ENCODE measurements at places on chromosomes 1 and 21.

DNA sequence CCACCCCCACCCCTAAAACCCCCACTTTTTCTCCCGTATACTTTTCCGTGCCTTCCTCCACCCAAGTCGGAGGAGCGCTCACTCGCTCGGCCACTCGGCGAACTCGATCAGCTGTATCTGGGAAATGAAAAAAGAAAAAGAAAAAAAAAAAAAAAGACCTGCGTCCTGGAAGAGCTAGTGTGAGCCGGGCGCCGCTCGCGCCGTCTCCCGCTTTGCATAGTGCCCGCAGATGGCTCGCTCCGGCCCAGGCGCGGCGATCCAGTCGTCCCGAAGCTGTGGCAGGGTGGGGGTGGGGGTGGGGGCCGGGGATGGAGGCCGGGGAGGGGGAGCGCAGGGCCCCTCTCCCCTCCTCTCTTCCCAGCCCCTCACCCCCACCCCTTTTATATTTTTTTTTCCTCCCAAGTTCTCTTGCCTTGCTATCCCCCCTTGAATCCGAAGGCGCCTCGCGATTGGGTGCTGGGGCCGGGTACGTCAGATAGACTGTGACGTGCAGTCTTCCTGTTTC is 299 bp upstream of the PROX1 start:
- DNase-seq, result peak; percentile 83

GRCh38 chr1:50358962-50359361 is 64.3 kb downstream of the DMRTA2 start:
- no peak for DNase-seq

- no peak for DNase-seq
These were observed 17.4 kb downstream of the TFAP2E start for GRCh38 chr1:35590476-35591040.

GRCh38 chr1:163410073-163410999 is 88.6 kb downstream of the NUF2 start:
- DNase-seq, result no peak

- DNase-seq, result no peak
These were observed 1.3 kb downstream of the DYRK3 start for GRCh38 chr1:206636671-206637070.

DNA sequence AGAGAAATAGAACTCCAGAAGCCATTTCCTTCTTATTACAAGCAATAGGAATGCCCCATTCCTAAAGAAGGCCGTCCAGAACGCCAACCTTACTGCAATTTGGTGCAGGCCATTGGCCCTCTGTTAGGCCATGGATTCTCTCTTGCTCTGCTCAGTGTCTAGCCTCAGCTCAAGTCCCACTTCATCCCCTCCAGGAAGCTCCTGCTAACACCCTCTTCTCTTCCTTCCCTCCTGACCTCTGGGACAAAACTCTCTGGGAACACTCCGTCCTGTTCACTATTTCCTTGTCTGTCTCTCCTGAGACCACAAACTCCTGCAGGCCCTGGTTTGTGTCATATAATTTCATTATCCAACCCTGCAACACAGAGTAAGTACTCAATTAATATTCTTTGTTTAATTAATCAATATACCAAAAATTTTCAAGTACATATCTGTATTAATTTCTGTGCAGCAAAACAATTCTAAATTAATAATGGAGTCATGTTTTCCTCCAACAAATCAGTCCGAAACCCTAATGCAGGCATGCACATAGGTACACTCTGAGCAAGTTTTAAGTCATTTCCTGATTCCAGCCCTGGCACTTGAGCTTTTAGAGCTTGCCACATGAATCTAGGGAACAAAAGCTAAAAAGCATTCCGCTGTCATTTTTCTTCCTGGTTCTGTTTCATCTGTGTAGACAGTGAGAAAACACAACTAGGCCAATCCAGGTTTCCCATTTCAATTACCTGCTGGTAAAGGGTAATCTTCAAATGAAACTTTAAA is 245.3 kb downstream of the SETD4 start:
- DNase-seq, result no peak

DNA sequence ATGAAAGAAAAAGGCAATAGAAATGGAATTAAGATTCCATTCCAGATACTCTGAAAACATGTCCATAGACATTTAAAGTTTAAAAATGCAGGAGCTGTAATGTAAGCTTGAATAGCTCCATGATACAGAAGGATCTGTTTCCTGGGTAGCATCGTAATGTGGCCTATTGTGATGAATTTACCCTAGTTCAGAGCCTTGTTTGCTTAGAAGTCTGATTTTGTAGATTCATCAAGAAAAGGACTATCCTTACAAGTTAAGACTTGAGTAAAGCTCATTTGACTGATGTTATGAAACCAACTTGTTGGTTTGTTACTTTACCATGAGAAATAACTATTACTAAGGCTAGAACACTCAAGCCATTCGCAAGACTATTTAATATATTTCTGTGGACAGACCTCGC is 55.5 kb downstream of the KIF1B start:
- DNase-seq, result no peak
